AG08395 (cell line): ENCODE measurements at places on chromosomes 1 and 21.

DNA sequence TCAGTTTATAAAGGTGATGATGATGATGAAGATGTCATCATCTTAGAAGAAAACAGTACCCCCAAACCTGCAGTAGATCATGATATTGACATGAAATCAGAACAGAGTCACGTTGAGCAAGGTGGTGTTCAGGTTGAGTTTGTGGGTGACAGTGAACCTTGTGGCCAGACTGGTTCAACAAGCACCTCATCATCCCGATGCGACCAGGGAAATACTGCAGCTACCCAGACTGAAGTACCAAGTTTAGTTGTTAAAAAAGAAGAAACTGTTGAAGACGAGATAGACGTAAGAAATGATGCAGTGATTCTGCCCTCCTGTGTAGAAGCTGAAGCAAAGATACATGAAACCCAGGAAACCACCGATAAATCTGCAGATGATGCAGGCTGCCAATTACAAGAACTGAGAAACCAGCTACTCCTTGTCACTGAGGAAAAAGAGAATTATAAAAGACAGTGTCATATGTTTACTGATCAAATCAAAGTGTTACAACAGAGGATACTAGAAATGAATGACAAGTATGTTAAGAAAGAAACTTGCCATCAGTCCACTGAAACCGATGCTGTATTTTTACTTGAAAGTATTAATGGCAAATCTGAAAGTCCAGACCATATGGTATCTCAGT, 16.0 kb upstream of the CHAF1B start:
- DNase-seq, result no peak

DNA sequence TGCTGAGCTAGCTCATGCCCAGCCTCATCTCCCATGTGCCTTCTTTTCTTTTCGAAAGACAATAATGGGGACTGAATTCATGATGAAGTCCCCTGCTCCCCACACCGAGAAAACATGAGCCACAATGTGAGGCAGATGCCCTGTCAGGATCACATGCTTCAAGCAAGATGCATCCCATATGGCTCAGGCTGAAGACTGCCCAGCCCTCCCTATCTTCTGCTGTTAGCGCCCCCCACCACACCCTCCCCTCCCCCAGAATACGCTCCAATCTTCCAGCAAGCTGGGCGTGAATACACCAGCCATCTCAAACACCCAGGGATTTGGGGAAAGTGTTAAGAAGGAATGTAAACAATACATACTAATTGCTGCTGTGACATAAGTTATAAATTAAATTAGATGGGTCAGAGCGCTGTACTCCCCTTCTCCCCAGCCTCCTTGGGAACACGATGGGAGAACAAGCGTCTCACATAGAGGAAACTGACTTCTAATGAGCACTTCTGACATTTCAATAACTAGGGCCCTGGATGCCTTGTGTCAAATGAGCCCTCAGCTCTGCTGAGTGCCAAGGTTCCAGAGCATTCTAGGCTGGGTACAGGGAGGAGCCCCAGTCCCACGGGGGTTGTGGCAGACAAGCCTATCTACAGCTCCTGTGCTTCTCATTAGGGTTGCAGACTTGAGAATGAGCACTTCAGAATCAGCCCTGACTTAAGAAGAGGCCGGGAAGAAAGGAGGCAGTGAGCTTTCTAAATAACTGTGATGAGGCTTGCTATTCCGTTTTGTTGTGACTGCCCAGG, 55.6 kb downstream of the TNR start:
- DNase-seq, result no peak

- DNase-seq, result peak; percentile 55
These were observed 1.2 kb downstream of the ATP2B4 start for GRCh38 chr1:203627851-203628200.

- no peak for DNase-seq
These were observed 1262.8 kb upstream of the PRMT6 start for GRCh38 chr1:105793536-105794146.

DNA sequence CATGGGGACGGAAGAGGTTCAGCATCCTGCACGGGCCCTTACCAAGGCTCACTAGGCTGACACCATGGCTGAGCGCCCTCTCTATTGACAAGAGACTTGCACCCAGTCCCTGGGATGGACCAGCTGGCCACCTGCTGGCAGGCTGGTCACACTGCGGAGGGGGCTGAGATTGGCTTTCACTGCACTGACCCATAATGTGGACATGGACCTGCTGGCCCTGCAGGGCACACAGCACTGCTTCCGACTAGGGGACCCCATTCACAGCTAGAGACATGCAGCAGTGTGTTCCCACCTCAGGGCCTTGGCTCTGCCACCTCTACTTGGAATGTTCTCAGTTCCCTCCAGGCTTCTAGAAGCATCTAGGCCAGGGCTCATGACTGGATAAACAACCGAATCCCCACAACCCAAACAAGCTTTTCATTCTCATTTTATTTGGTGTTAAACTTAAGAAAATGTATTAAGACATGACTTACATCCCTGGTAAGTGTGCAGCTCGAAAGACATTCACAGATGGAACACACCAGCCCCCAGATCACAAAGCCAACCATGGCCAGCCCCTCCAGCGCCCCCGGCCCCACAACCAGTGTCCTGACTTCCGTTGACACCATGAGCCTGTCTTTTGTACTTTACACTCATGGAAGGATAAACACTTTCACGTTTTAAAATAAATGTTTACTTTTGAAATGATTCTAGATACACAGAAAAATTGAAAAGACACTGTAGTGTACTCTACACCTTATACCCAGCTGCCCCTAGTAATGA, 9.3 kb upstream of the SRARP start:
- DNase-seq, result peak; percentile 83

DNA sequence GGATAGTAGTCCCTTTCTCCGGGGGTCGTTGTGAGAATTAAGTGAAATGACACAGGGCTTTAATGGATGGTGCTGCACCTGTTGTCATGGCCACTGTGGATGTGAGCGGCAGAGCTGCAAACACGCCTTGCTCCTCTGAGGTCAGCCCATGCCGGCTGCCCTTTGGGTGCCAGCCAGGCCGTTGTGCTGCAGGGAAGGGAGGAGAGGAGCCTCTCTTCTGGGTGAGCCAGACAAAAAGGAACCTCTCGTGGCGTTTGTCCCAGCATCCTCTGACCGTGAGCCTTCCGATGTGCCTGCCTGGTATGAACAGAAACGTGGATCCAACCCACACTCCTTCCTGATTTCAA, 383.0 kb upstream of the VAMP3 start:
- no peak for DNase-seq

DNA sequence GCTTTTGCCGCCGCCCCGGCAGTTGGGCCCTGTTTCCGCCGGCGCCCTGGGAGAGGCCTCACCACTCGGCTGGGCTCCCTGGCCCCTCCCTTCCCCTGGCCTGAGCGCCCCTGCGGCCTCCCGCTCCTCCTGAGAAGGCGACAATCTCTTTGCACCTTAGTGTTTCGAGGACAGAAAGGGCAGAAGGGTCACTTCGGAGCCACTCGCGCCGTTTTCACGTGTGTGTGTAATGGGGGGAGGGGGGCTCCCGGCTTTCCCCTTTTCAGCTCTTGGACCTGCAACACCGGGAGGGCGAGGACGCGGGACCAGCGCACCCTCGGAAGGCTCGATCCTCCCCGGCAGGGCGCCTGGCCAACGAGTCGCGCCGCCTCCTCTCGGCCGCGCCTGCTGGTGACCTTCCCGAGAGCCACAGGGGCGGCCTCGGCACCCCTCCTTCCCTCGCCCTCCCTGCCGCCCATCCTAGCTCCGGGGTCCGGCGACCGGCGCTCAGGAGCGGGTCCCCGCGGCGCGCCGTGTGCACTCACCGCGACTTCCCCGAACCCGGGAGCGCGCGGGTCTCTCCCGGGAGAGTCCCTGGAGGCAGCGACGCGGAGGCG, 432 bp upstream of the SIM2 start:
- no peak for DNase-seq

DNA sequence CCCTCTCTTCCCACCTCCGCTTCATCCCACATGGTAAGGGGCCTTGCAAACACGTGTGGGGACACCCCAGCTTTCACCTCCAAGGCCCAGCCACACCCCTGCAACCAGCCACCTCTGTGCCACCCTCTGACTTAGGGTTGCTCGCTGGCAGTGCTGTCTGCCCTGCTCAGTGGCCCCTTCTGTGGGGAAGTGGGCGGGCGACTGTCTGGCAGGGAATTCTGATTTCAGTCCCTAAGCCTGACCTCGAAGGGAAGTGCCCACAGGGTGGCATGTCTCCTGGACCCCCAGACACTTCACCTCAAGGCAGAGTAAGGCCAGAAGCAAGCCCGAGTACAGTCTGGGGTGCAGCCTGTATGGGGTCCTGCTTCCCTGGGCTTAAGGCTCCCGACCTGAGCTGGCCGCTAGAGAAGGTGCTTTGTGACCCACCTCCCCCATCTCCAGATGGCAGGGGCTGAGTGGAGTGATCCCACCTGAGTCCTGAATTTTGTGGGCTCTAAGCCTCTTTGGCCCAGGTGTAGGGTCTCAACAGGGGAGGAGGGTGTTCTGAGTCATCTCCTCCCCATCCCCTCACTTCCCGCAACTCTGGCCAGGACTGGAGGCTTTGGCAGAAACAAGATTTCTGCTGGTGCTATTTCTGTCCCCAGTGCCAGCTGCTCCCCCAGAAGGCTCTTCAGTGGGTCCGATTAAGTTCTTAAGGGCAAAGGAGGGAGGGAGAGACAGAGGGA, 7.0 kb downstream of the RD3 start:
- no peak for DNase-seq

- peak; percentile 72 for DNase-seq
These were observed 198.4 kb upstream of the PTGFR start for GRCh38 chr1:78292361-78292760.

DNA sequence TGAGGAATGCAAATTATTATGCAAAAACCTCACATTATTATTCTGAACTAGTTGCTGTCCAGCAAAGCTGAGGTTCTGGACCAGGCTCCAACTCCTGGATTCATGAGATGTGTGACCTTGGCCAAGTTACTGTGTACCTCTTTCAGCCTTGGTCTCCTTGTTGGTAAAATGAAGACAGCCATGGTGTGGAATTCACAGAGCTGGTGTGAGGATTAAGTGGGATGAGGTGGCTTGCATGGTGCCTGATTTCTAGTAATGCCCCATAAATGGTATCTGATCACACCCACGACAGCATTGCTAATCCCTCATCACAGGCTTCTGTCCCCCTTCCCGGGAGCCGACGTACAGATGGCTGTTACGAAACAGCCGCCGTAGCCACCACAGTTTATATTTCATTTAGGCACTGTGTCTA, 59.6 kb downstream of the PGBD5 start:
- DNase-seq, result no peak

DNA sequence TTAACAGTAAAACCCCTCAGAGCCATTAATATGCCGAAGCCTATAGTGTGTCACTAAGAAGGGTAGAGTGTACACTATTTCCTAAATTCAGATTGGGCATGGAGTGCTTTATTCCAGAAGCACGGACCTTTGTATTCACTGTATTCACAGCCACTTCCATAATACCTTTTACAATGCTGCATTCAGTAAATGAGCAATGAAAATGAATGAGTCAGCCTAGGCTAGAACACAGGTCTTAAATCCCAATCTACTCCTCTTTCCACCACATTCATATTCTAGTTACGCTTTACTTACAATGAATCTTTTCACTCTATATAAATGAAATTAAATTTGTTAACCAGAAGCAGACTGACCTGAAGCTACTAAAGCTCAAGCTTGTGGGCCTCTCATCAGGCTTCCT, 13.0 kb upstream of the GORAB start:
- DNase-seq, result no peak

GRCh38 chr21:29741761-29742160, 198.0 kb downstream of the GRIK1 start:
- DNase-seq, result no peak

DNA sequence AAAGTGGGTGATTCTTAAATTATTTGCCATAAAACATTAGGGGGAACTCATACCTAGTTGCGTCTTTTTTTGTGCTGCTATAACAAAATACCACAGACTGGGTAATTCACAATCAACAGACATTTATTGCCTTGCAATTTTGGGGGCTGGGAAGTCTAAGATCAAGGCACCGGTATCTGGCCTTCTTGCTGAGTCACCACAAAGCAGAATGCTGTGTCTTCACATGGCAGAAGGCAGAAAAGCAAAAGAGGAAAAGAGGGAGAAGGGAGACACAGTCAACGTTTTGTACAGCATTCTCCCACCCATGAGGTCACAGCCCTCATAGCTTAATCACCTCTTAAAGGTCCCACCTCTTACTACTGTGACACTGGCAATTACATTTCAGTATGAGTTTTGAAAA, 291.0 kb downstream of the CHRM3 start:
- DNase-seq, result no peak

DNA sequence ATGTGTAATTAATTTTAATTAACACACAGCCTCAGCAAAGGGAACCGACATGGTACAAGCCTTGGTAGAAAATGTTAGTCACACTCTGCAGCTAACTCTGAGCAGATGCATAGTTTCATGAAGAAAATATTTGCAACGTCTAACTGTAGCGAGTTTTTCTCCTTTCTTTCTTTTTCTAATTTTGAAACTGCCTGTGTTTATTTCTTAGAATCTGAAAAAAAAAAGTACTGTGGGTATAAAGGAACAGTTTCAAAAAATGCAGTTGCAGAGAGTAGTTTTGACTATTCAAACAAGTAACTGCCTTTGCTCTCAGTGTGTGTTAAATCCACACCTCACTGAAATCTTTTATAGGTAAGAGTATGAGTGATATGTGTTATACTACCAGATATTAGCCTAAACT, 149.9 kb upstream of the C1orf105 start:
- DNase-seq, result peak; percentile 28

GRCh38 chr1:202671399-202671798, 38.9 kb downstream of the SYT2 start:
- no peak for DNase-seq

DNA sequence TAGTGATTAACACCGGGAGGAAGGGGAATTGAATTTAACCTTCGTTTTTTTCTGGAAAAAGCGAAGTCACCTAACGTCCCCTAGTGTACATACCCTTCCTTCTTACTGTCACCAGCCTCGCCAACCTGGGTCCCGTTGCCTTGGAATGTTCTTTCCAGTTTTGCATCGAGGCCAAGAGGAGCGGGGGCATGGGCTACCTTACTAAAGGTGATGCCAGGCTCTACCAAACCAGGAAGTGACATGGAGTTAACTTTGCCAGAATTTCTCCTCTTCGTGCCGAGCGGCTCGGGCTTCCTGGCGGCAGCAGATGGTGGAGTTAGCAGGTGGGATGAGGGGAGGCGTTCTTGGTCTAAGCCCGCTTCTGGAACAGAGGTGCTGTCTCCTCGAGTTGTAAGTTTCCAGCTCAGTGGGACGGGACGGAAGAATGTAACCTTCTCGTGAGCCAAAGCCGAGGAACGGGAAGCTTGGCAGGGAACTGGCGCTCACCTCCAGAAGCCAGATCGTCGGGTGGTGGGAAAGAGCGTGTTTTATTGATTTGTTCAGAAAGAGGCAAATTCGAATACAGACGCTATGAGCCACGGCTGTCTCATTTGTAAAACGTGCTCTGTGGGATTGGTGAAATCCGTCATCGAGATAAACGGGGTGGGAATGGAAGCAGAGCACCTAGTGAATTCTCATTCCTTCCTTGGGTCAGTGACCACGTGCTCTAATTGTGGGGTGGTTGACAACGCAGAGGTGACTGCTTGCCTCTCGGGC, 486 bp downstream of the NIPAL3 start:
- no peak for DNase-seq

DNA sequence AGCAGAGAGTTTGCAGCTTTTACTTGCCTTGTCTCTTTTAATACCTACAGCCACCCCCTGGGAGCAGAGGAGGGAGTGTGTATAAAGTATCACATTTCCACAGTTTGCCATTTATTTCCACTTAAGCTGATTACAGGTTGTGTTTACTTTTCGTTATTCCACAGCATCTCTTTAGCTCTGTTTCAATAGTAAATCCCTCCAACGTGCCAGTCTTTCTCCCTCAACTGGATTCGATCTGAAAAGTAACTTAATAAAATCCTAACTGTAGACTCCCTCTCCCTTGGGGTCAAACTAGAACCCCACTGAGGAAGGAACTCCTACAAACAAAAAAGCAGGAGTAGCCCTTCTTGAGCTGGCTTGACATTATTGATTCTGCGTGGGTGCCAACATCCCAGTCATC, 3.1 kb upstream of the FCGR2A start:
- DNase-seq, result no peak
